Stimulated activated CD4-positive, alpha-beta T cell treated with anti-CD3 and anti-CD28 coated beads, Interleukin-2, amount 100 ng/mL, for 24 hours (primary cell): ENCODE measurements at places on chromosomes 3 and 15.

DNA sequence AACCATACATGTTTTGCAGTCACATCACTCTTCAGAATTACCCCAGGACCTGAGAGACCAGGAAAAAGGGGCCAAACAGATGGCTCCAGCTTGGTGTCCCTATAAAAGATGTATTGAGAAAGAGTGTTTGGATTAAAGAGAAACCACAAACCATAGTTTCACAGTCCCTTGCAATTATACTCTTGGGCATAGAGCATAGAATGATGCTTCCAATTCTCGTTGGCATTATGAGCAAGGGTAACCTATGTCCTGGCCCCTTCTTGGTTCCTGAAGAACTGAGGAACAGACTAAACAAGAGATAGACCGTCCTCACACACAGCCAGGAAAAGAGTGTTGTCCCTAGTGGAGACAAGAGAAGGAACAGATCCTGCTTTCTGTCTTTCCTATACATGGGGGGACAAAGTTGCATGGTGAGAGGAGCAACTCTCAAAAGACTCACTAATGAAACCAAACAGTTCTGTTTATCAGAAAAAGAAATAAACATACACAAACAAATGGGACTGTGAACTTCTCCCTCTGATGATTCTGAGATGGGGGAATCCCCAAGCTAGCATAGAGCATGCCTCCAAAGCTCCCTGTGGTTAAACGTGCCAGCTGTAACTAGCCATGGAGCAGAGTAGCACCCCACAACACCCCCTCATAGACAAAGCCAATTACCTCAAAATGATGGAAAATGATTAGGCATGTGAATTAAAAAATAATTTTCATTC is 908.6 kb downstream of the NTRK3 start:
- no peak for DNase-seq

DNA sequence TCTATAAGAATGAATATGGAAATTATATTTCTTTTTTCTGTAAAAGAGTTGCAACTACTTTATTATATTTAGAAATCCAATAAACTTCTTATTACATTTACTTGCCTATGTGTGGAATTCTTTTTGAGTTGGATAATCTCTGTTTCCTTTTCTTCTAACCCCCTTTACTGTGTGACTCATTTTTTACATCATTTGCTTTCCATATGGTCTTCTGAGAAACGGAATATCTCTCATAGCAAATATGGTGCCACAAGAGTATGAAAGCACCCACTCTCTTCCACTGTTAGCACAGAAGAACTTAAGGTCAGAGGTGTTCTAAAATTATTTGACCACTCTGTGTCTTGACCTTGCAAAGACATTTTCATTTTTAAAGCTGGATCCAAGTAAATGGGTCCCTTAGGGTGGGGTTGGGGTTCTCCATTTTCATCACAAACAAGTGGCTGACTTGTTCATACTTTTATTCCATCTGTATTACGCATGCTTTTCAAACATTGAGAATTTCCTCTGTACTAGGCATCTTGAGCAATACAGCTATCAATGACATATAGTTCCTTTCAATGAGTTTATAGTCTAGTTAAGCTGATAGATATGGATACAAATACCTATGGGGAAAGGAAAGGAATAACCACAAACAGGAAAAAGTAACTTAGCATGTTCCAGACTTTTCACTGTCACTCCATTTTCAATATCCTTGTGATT is 281.1 kb upstream of the TPRG1 start:
- DNase-seq, result no peak

DNA sequence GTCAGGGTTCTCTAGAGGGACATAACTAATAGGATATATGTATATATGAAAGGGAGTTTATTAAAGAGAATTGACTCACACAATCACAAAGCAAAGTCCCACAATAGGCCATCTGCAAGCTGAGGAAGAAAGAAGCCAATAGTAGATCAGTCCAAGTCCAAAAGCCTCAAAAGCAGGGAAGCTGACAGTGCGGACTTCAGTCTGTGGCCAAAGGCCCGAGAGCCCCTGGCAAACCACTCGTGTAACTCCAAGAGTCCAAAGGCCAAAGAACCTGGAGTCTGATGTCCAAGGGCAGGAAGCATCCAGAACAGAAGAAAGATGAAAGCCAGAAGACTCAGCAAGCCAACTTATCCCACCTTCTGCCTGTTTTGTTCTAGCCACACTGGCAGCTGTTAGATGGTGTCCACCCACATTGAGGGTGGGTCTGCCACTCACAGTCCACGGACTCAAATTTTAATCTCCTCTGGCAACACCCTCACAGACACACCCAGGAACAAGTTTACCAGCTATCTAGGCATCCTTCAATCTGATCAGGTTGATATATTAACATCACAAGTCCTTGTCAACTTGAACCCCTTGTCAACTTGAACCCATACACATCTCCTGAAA is 54.2 kb upstream of the ACAD9 start:
- DNase-seq, result no peak

- peak; percentile 90 for DNase-seq
These were observed 98.0 kb upstream of the TNFAIP8L3 start for GRCh38 chr15:51192521-51193280.

- no peak for DNase-seq
These were observed 231.9 kb upstream of the TBC1D5 start for GRCh38 chr3:17974206-17974841.

GRCh38 chr3:169218314-169218983 is 445.1 kb downstream of the MECOM start:
- no peak for DNase-seq

DNA sequence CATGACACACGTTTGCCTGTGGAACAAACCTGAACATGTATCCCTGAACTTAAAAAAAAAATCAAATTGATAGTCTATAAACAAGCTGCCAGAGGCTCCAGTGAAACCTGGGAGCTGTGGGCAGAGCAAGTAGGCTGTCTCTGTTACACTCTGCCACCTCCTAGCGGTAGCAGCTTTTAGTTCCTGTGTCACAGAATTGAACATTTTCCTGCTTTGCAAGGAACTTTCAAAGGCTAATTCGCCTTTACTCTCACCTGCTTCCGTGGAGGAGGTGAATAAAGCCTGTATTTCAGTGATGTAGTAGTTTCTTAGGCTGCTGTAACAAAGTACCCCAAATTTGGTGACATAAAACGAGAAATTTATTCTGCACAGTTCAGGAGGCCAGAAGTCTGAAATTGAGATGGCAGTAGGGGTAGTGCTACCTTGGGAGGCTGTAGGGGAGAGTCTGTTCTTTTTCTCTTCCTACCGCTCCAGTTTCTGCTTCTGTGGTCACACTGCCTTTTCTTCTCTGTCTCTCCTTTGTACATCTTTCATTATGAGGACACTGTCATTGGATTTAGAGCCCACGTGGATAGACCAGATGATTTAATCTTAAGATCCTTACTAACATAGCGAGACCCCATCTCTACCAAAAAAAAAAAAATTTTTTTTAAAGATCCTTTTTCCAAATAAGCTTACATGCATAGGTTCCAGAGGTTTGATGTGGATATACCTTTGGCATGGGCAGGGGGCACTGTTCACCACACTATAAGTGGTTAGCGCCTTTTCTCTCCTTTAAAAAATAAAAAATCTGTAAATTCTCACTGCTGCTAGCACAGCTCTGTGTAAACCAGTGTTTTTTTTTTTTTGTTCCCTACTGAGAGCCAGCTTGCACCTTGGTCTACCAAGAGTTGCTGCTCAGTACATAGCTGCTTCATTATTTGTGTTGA is 25.3 kb downstream of the FBXO22 start:
- DNase-seq, result no peak

- DNase-seq, result no peak
These were observed 333.0 kb upstream of the RARB start for GRCh38 chr3:25094932-25095685.

DNA sequence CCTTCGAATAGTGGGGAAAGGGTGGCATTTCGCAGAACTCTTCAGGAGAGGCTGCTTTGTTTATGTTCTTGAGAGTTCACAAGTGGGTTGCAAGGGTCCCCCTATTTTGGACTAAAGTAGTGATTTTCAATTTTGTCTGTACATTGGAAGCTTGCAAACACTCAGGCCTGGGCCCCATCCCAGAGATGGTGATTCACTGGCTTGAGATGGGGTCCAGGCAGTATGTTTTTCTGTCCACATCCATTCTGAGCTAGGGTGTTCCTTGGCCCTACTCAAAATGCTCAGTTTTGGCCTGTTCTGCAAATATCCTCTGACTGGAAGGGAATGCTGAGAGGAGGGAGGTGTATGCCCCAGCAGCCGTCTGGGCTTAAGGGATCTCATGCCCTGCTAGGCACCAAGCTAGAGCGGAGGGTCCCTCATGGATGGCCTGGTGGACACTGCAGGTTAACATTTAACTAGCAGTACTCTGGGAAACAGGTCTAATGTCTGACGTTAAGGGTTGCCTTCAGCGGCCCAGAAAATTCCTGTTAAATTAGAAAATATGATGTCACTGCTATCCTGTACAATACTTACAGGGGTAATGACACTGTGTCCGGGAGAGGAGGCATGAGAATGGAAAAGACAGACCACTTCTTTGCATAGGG is 181.4 kb downstream of the OPA1 start:
- no peak for DNase-seq

DNA sequence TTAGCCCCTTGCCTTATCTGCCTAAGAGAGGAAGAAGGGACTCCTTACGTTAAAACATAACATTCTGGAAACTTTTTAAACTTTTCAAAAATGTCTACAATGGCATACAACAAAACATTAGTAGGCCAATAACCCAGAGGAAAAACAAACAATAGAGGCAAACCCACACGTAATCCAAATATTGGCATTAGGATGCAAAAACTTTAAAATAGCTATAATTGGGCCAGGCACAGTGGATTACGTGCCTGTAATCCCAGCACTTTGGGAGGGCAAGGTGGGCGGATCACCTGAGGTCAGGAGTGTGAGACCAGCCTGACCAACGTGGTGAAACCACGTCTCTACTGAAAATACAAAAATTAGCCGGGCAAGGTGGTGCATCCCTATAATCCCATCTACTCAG is 134.9 kb downstream of the AQP9 start:
- DNase-seq, result no peak

DNA sequence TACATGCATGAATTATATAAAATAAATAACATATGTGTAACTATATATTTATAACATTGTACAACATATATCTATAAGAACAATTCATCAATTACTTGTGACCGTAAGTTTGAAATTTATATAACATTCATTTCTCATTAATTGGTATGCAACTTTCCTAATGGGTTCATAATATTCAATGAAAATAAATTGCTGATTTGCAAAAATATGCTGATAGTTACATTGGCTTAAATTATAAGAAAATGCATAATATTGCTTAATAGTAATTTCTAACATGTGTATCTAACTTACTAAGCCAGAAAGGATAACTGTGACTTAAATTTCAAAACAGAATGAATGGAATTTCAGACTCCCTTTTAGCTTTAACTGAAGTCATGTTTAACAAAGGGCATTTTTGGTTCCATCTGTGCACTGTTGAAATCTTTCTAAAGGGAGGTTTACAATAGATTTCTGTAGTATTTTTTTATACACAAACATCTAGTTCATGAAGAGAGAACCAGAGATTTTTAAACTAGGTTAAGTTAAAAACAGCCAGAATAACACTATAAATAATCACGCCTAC is 310.9 kb downstream of the TBC1D5 start:
- no peak for DNase-seq

- no peak for DNase-seq
These were observed 44.3 kb downstream of the PXYLP1 start for GRCh38 chr3:141275973-141276372.

DNA sequence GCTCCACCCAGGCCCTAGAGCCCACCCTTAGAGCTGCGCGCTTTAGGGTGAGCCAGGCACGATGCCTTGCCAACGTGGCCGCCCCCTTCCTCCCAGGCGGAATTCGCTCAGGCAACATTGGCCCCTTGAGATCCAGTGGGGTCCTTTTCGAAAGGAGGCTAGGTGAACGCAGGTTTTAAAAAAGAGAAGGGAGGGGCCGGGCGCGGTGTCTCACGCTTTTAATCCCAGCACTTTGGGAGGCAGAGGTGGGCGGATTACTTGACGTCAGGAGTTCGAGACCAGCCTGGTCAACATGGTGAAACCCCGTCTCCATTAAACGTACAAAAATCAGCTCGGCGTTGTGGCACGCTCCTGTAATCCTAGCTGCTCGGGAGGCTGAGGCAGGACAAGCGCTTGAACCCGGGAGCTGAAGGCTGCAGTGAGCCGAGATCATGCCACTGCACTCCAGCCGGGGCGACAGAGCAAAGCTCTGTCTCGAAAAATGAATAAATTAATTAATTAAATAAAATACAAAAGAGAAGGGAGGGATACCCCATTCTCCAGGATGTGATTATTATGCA is 984 bp upstream of the RPP25 start:
- no peak for DNase-seq

- DNase-seq, result no peak
These were observed 156.9 kb upstream of the BNIP2 start for GRCh38 chr15:59845942-59846499.

DNA sequence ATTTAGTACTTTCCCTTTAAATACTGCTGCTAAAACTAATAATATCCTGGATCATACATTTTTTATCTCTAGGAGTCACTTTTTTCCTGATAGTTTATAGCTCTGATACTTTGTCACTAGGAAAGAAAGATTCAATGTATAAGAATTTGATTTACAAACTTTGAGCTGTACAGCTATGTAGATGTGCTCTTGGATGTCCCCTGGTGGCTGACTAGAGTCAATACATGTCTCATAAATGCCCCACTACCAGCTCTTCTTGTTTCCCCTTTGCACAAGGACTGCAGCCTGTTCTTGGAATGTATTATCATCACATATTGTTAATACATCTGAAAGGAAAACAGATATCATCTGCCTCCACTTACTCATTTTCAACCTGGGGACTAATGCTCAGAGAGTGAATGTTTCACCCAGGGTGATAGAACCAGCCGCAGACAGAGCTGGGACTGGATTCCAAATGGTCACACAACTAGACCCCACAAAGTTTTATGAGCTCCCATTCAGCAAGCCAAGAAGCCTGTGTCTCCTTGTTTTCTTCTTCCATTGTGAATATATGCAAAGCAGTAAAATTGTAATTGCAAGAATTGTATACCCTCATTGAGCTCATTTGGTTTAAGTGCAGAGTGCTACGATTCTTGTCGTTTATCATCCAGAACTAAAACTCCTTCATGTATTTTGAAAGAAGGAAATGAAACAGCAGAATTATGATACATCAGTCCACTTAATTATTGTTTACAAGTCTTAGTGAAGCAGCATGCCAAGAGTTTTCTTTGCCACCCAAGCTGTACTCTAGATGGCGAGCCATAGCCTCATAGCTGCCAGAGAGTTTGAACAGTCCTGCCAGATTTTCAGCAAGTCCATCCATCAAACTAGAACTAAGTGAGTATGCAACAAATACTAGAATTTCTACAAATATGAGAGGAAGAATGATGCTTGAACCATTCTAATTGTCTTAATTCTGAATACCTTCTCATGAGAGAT is 261.6 kb upstream of the LMCD1 start:
- peak; percentile 27 for DNase-seq

DNA sequence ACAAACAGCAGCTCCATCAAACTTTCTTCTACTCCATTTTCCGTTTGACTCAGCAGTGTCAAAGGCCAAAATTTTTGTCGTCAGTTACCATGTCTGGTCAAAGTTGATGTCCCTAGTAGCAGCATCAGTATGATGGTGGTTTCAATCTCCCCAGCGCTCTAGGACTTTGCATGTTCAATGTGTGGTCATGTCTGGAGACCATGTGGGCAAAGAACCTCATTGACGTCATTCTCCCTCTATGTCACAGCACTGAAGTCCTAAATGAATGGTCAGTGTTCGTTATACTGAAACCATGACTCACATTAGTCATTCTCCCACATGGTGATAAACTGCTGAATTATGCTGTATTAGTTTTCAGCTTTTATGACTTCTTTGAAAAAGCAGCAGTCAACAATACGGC is 23.2 kb downstream of the SHC4 start:
- no peak for DNase-seq

- no peak for DNase-seq
These were observed 59.2 kb downstream of the TBL1XR1 start for GRCh38 chr3:177137774-177138705.

GRCh38 chr3:157204431-157204830 is 44.5 kb upstream of the CCNL1 start:
- DNase-seq, result no peak
